Left kidney (tissue), 8 donors: ENCODE measurements at places on chromosomes 3 and 15. TPM values are rescaled to one million over a fixed set of nuclear protein-coding genes. Genes with fewer than 3 reads are reported as not detected.

DNA sequence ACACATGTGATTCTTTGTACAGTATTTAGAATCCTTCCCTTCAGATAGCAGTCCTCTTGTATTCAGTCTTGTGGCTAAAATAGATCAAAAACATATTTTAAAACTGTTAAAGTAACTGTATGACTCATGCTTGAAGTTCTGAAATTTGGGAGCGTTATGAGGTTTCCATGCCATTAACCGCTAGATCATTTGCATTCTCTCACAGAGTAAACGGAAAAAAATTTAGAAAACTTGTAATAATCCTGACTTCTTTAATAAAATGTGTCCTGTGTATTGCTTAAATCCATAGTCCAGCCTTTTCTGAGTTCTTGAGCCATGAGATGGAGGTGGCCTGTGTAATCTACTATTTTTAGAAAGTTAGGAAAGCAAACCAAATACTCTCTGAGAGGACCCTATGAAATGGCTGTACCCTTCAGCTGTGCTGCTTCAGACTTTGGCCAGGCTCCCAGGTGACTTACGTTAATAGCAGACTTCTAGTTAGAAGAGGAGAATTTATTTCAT is 33.8 kb downstream of the MBNL1 start:
- DNase-seq: peak; percentile 51

DNA sequence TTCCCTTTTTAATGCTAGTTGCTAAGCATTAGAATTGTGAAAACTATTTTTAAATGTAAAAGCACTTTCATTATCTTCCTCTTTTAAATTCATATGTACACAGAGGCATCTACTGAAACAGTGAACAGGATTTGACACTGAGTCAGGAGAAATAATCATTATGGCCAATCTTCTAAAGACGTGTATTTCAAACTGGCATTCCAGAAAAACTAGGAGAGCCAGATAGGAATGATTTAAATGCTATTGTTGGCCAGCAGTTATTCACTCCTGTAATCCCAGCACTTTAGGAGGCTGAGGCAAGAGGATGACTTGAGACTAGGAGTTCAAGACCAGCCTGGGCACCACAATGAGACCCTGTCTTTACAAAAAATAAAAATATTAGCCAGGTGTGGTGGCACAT is 67.6 kb upstream of the RAP2B start:
- no peak for DNase-seq

DNA sequence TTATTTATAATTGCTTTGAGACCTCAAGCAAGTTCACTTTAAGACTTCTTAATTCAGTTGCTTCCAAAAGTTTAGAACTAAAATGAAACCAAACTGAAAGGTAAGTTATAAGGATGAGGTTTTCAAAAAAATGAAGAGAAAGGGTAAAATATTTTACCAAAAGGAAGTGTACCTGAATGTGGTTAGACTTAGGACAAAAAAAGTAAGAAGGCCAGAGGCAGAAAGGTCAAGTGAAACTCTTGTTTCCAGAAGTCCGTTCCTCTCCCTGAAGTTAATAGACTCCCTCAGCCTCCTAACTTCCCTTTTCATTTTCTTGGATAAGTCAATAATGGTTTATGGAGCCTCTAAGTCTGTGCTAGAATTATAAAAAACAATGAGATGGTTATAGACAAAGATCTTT is 16.6 kb downstream of the BTLA start:
- no peak for DNase-seq

DNA sequence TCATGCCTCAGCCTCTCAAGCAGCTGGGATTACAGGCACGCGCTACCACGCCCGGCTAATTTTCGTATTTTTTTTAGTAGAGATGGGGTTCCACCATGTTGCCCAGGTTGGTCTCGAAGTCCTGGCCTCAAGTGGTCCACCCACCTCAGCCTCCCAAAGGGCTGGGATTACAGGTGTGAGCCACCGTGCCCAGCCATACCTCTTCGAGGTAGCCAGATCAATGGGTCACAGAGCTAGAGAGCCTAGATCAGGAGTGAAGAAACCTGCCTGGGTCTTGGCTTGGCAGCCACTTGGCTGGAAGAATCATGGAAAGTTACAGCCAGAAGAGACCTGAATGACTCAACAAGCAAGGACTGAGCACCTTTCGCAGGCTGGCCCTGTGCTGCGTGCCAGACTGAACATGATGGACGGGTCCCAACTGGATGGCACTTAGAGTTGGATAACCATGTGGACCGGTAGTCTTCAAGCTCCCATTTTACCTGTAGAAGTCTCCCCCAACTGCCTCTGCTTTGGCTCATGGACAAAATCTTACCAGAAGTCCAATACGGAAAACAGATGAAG is 29.7 kb downstream of the GNB5 start:
- DNase-seq: no peak

B3GNT5 gene
- polyA plus RNA-seq: 28.6 TPM

DNA sequence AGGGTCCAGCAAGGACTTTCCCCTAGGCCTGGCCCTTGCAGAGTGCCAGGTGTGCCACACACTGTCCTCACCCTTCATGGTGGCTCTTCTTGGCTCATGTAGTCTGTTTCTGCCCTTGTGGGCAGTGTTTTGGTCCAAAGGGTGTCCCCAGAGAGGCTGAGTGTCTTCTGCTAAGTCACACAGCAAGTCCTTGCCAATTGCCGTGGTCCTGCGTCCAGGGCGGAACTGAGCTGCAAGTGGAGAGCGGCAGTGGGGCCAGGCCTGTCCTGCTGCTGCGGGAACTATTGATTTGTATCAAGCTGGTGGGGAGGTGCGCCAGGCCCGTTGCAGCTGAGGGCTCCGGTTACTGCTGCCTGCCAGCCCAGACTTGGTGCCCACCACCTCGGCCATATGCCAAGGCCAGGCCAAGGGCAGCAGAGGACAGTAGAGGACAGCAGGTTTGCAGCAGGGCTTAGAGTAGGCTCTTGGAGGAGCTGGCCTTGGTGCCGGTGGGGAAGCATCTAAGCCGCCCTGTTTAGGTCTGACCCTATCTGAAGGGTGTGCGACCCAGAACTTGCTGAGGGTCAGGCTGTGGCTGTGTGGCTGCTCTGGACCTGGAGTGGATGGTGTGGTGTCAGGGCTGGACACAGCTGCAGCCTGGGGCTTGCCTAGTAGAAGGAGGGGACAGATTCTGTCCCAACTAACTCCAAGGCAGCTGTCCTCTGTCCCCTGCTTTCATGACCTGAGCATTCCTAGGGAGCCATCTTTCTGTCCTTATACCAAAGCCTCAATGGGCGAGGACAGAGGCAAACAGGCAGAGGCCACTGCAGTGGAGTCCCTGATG is 4.5 kb downstream of the AMIGO3 start:
- no peak for DNase-seq

- no peak for DNase-seq
Observed at GRCh38 chr3:38582316-38582715, 67.2 kb downstream of the SCN5A start.

PLIN1 gene
- 1.4 TPM for polyA plus RNA-seq

GRCh38 chr15:36658312-36658711 is 78.9 kb downstream of the CDIN1 start:
- no peak for DNase-seq

PP2D1 gene
- polyA plus RNA-seq: 1.1 TPM

PYGO1 gene
- polyA plus RNA-seq: 20.9 TPM

DNA sequence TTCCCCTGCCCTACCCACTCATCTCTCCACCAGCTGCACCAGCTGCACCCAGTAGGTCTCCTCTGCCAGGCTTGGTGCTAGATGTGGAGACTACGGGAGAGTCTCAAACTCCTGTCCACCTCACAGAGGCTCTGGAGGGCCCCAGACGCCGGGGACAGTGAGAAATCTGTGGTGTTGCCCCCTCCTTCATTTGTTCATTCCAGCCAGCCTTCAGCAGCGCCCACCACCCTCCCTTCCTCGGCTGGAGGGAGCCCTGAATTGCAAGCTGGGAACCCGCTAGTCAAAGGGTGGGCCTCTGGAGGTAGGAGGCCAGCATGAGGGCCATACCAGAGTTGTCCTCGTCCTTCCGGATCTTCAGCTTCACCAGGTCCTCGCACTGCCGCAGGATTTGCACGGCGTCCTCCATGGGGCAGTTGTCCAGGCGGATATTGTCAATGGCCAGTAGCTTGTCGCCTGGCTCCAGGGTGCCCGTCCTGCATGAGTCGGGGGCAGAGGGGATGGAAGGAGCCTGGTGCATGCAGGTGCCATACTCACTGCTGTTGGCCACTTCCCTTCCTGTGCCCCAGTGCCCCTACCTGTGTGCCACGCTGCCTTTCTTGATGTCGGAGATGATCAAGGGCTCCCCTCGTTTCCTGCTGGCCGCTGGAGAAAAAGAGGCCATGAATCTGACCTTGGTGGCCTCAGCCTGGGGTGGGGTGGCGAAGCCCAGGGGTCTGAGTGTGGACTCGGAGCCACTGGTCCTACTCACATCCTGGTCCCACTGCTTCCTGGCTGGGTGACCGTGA is 29.1 kb downstream of the GRIP2 start:
- DNase-seq: no peak

FGF12 gene
- polyA plus RNA-seq: 7.0 TPM

CYP1A1 gene
- not detected for polyA plus RNA-seq

DNA sequence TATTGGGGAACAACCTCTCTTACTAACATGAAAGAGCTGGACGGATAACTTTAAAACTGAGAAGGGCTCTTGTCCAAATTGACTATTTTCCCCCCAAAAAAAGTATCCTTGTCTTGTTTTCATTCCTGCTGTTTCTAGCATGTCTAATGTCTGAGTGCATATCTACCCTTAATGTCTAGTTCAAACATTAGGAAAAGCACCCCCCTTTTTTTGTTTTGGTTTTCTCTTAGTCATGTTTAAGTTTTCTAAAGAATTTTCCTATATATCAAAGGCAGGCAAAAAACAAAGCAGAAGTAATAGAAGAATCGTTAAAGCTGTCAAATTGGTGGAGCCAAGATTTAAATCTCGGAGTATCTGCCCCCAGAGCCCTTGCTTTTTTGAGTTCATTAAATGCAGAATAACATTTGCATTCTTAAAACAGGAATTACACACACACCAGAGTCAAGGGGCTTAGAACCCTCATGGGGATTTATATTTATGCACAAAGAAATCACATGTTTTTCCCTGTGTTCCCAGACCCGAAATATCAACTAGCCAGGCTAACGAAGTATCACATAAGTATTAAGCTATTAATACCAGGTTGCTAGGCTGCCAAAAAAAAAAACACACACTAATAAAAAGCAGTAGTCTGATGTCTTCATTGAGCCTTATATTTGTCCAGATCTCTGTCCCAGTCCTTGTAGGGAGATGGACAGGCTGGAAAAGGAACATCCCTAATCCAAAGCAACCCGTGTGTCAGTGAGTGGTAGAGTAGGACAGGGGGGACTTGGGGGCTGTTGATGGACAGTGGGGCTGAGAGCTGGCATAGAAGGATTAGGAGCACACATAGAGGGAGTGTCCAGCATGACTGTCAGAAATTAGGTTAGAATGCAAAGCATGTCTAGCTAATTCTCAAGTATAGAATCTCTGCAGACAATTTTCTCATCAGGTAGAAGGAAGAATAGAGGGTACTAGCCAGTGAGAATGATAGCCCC is 103.6 kb upstream of the BFSP2 start:
- DNase-seq: peak; percentile 6

GRCh38 chr3:11154036-11154952 is at the start of gene HRH1:
HRH1 (plus strand) TSS chr3:11154493; CDS start chr3:11259038, 104,545 bp downstream.
- no peak for DNase-seq

GRCh38 chr3:177263615-177264368 is 66.5 kb upstream of the TBL1XR1 start:
- DNase-seq: no peak

GRCh38 chr3:54243056-54243931 is 120.9 kb downstream of the CACNA2D3 start:
- DNase-seq: no peak

DNA sequence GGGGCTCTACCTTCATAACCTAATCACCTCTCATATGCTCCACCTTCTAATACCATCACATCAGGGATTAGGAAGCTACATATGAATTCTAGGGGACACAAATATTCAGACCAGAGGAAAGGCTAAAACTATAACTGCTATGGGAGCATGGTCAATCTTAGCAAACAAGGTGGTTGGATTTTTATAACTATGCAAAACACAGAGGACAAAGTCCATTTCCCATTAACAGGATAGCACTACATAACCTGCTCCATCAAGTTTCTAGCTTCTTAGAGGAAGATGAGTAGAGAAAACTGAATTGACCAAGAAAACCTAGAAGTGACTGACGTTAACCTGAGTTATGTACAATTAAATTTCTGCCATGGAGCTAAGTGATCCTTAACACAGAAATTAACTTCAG is 398.6 kb downstream of the TBL1XR1 start:
- DNase-seq: no peak
